ENCODE measurements at places on chromosomes 5 and 9.

- no peak for DNase-seq
Measured at GRCh38 chr5:129445379-129445778, 14.7 kb upstream of the ADAMTS19 start.

GRCh38 chr9:27353474-27354229 is 56.7 kb upstream of the EQTN start:
- no peak for DNase-seq

DNA sequence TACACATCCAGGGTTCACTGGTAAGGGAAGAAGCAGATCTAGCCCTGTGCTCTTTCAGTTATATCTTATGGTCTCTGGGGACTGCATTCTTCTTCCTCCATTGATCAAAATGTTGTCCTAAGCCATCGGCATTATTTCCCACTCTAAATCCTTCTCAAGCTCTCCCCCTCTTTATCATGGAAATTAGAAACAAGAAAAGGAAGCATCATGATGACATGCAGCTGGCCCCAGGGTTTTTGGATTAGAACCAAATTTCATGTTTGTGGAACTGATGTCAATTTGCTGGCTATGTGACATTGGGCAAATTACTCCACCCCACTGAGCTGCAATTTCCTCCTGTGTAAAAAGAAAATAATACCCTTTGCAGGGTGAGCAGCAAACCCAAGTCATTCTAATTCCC is 39.5 kb downstream of the MFAP3 start:
- DNase-seq = no peak

DNA sequence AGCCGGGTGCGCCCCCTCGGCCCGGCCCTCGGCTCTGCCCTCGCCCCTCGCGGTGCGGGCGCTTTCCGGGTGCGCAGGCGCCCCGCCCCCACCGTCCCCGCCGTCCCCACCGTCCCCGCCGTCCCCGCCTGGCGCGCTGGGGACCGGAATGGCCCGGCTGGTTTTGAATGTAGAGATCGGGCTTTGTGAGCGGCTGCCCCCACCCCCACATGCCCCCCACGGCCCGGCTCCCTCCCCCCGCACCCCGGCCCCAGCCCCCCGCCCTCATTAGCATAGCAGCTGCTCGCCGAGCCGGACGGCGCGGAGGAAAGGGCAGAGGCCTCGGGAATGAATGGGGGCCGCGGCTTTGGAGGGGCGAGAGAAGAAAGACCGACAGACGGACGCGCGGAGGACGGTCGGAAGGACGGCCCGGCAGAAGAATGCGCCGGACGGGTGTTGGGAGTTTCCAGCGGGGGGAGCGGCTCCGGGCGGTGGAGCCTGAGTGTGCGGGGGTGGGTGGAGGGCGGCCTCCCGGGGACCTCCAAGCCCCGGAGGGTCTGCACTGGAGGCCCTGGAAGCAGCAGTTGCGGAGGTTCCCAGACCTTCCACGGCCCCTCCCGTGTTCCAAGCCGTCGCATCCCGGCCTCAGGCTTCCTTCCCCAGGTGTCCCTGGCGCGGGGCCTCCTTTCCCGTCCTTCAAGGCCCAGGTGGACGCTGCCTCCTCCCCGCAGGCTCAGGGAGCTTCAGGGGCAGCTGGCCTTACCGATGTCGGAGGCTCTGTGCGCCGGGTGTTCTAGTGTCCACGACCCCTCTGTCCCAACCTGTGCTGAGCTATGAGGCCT is 6.0 kb downstream of the NRARP start:
- DNase-seq = no peak

- no peak for DNase-seq
Measured at GRCh38 chr5:142864290-142865260, 94.4 kb downstream of the ARHGAP26 start.

DNA sequence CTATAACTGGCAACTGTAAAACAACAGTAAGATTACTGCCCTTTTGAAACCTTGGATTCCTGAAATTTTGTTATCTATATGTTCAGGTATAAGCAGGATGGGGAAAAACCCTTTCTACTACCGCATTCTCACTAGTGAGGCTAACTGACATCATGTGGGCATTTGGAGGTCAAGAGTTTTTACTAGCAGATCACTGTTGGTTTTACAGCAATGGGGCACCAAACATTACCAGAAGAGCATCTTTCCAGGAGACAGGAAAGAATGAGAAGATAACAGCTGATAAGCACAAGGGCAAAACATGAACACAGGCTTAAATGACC is 20.9 kb upstream of the TTC33 start:
- no peak for DNase-seq

DNA sequence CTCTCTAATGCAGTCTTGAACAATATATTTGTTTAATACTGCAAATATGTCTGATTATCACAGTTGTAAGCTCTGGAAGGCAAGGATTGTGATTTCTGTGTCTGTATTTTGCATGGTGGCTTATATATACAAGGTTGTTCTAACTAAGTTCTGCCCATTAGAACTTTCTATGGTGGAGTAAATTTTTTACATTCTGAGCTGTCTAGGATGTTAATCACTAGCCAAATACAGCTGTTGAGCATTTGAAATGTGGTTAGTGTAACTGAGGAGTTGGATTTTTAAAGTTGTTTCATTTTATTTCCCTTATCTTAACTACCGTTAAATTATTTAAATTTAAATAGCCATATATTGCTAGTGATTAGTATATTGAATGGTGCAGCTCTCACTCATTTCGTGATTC is 64.3 kb upstream of the DMRTA1 start:
- no peak for DNase-seq

- DNase-seq = no peak
Measured at GRCh38 chr5:67244345-67244793, 47.8 kb upstream of the CD180 start.

Data from hepatic stellate cell (primary cell).